ENCODE measurements at places on chromosomes 1 and 21. TPM values are rescaled to one million over a fixed set of nuclear protein-coding genes. Genes with fewer than 3 reads are reported as not detected.

The F5 gene
- total RNA-seq = not detected

The GNG4 gene
- 0.43 TPM for total RNA-seq

The KCND3 gene
- total RNA-seq = 0.09 TPM

The DMBX1 gene
- not detected for total RNA-seq

The AMPD1 gene
- not detected for total RNA-seq

The CYB561D1 gene
- 4.7 TPM for total RNA-seq

The ENO1 gene
- 862 TPM for total RNA-seq

The KIF2C gene
- 4.7 TPM for total RNA-seq

The CSF3R gene
- total RNA-seq = not detected

The ZNF684 gene
- total RNA-seq = 3.3 TPM

The CLCA1 gene
- total RNA-seq = not detected

The CYYR1 gene
- total RNA-seq = 6.9 TPM

The SPRR1B gene
- total RNA-seq = not detected

The C1orf115 gene
- 93.4 TPM for total RNA-seq

The RAP1GAP gene
- under 0.01 TPM for total RNA-seq

The MANEAL gene
- 0.54 TPM for total RNA-seq

The OR2L8 gene
- total RNA-seq = not detected

The IL22RA1 gene
- not detected for total RNA-seq

The LCA5L gene
- 0.65 TPM for total RNA-seq

The CR1L gene
- total RNA-seq = not detected

The FAM110D gene
- 5.5 TPM for total RNA-seq

All from dermis lymphatic vessel endothelial cell (primary cell).